ENCODE measurements at places on chromosomes 1 and 21.

- no peak for DNase-seq
These were observed 71.4 kb upstream of the GCLM start for GRCh38 chr1:93980320-93981273.

DNA sequence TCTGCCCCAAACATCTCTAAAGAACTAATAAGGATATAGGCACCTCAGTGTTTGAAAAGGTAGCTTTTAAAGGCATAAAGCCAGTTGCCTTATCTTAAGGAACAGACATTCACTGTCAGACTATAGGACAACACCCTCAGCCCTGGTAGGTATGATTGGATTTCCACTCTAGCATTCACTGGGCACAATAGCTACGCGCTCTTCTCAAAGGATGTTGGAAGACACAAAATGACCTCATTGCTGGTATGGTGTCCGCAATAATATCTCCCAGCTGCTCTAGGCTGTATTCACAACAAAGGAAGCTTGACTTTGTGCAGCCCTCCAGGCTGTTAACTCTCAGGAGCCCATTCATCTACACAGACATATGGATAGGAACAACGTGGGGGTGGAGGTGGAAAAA is 119.4 kb upstream of the CXADR start:
- DNase-seq, result no peak

DNA sequence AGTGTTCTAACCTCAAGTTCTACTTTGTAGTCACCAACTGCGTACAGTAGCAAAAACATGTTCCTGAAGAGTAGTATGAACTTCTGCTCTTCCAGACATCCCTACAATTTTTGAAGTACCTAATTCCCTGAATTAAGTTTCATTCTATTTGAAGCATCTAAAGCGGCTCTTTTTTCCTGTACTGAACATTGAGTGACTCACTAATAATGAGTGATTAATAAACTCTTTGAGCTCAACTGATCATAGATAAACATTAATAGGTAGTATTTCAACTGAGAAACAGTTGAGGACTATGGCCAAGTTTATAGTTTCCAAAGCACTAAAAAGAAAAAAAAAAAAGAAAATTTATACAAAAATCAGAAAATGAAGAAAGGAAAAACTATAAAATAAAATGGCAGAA is 683.1 kb downstream of the LTN1 start:
- DNase-seq, result no peak

- DNase-seq, result no peak
These were observed 921.5 kb downstream of the KCNT2 start for GRCh38 chr1:195686764-195687163.

DNA sequence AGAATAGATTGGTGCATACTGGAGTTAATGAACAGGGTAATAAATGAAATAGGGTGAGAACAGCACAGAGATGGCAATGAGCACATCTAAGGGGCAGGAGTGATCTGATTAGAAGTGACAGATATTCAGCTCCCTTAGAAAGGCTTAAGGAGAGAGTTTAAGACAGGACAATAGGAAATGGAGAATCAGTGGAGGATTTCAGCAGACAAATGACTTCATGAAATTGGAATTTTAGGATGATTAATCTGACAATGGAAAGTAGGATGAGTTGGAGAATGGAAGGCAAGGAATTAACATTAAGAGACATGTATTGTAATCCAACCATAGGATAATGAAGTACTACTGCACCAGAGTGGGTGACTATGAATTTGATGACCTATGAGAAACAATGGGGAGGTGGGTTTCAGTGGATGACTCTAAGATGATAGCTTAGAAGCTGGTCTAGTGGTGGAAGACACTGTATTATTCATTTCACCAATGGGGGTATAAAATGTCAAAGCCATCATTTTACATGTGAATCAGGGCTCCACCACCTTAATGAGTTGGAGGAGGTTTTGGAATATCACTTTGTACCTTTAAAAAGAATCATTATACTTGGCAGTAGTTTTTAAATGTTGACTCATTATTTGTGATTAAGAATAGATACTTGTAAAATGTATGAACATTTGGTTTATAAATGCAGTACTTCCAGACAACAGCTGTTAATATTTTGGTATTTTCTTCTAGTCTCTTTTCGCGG is 139.1 kb downstream of the PLA2G4A start:
- no peak for DNase-seq

- DNase-seq, result no peak
These were observed 12.0 kb upstream of the COL16A1 start for GRCh38 chr1:31715873-31716220.

- no peak for DNase-seq
These were observed 41.5 kb downstream of the UBE4B start for GRCh38 chr1:10074059-10074851.

GRCh38 chr1:170265234-170265633 is 119.5 kb downstream of the NTMT2 start:
- no peak for DNase-seq

DNA sequence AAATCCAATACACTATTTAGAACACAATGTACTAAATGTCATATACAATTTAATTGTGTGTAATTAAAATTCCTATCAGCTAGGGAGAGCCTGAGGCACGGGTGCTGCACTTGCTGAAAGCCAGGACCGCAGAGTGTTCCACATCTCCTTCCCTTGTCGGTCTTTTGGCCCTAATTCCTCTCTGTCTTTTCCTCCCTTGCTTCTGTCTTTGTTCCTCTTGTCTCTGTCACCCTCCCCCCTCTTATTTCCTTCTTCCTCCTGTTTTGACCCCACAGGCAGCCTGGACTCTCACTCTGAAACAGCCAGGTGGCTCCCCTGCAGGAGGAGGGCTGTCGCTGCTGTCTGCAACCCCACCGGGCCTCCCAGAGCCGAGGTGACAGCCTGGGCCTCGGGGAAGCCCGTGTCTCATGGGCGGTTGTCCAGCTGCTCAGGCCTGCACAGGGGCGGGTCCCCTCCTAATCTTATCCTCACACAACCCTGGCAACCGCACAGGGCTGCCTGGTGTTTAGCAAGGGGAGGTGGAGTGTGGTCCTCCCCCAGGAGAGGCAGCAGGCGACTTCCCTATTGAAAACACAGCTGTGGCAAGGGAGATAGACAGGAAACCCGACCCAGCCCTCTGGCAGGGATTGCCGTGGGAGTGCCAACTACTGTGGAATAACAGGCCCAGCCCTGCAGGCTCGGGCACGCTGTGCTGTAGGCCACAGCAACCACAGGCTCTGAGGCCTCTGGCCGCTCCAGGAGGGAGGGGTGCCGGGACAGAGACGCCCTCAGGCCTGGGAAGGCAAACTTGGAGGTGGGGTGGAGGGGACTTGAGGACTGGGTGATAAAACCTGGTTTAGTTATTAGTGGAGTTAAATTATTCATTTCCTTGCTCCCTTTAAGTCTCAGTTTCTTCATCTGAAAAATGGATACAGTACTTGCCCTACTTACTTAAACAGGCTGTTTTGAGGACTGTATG is 68.8 kb upstream of the WDR26 start:
- DNase-seq, result peak; percentile 74

GRCh38 chr1:234326497-234327366 is 46.5 kb upstream of the COA6 start:
- peak; percentile 66 for DNase-seq

Data from Caco-2 (cell line).